Stimulated activated CD4-positive, alpha-beta T cell treated with anti-CD3 and anti-CD28 coated beads, Interleukin-15, amount 100 ng/mL, for 1 hour (primary cell): ENCODE measurements at places on chromosomes 6 and 20.

DNA sequence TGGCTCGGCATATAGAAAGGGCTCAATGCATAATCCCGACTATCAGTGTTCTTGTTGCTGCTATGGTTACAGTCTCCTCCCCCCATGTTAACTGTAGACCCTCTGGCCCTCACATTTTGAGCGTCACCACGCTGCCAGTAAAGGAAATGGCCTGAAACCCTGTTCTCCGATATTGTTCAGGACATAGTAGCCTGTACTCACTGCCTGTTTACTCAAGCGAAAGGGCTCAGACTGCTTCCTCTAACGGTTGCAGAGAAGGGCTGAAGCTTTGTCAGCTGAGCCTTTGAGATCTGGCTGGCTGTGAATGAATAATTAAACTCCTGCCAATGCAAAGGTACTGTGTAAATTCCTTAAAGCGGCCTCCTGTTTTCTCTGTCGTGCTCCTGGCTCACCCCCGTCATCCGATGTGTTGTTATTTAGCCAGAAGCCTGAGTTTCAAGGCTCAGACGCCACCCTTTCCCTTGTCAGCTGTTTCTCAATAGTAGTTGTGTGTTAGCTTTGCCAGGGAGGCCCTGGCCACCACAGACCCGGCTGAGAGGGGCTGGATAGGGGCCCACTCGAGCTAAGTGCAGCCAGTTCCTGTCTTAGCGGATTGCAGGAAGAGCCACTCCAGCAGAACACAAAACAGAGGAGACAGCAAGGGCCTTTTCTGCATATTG, 31.2 kb upstream of the RALGAPA2 start:
- DNase-seq = no peak

DNA sequence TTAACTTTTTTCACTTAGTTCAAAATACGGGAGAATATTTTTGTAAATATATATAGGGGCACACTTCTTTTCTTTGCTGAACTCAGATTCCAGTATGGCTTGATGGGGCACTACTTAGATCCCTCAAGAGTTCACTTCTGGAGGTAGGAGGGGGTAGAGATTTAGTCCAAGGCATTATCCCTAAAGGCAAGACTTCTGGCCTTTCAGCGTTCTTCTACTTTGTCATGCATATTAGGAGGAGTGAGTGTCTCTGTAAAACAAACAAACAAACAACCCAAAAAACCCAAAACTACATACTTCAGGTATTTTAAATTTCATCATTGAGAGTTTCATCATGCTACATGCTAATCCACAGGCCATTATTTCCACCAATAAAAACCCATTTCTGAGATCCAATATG, 32.0 kb downstream of the SMPDL3A start:
- no peak for DNase-seq

GRCh38 chr6:167119670-167120582, 3.0 kb upstream of the CCR6 start:
- DNase-seq = no peak

- DNase-seq = no peak
Observed at GRCh38 chr6:140609956-140610355, 1235.5 kb upstream of the CITED2 start.

DNA sequence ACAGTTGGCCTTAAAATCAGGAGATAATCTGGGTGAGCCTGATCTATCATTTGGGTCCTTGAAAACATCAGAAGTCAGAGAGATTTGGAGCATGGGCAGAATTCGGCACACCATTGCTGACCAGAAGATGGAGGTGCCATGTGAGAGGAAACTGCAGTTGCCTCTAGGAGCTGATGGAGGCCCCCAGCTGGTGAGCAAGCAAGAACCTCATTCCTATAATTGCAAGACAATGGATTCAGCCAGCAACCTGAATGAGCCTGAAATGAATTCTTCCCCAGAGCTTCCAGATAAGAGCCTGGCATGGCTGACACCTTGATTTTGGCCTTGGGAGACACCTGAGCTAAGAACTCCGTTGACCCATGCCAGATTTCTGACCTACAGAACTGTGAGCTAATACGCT, 76.3 kb upstream of the FYN start:
- no peak for DNase-seq

GRCh38 chr20:58017231-58017969, 211.1 kb downstream of the ANKRD60 start:
- DNase-seq = no peak

- no peak for DNase-seq
Observed at GRCh38 chr20:48406498-48406897, 421.3 kb downstream of the PREX1 start.

DNA sequence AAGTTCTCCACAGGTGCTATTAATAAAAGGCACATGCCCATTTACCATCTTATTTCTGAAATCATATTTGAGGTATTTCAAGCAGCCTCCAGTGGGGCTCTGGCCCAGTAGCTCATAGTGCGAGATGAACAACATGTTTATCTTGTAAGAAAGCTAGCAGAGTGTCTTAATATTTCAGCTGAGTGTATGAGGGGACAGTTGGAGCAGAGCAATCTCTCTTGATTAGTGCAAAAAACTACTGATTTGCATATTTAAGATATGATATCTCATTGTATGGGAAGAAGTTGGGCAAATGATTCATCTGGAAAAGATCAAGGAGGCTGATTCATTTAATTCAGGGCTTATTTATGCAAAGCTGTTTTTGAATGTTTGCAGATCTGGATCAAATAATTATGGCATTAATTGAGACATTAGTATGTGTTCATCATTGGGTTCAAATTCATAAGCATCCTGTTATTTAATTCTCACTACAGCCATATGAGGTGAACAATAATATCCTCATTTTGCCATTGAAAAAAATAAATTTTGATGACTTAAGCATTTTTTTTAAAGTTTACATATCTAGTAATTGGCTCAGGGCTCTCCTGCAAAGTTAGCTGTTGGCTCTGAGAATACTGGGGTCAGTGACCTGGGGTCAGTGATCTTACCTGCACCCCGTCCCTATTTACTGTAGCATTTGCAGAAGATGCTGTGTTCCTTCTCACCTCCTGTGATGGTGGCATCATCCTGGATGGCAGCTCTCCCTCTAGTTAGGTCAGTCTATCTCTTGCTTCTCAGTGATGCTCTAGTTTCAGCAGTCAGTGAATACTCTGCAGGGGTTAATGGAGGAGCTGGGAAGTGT, 24.1 kb upstream of the GCLC start:
- no peak for DNase-seq

GRCh38 chr20:11843289-11843688, 74.4 kb upstream of the BTBD3 start:
- no peak for DNase-seq

- no peak for DNase-seq
Observed at GRCh38 chr20:61765871-61766654, 299.6 kb downstream of the TAF4 start.

- DNase-seq = no peak
Observed at GRCh38 chr6:109075934-109076333, 18.7 kb downstream of the SESN1 start.

- DNase-seq = no peak
Observed at GRCh38 chr6:135658481-135658880, 160.9 kb upstream of the AHI1 start.

- no peak for DNase-seq
Observed at GRCh38 chr20:46833360-46833759, 61.3 kb upstream of the EYA2 start.

- DNase-seq = no peak
Observed at GRCh38 chr20:6091661-6092060, 31.2 kb downstream of the FERMT1 start.

DNA sequence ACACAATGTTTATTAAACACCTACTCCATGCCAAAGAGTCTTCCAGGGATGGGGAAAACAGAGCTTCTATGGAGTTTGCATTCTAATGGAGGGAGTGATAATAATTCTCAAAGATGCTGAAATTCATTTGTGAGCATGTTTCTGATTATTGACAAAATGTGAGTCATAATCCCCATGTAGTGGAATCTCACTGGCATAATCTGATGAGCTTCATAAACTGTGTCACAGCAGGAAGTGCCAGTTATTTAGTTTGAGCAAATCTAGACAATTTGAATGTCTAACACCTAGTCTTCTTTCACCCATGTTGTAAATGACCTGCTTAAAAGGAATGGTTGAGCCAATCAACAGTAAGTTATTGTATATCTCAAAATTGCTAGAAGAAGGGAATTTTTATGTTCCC, 95.1 kb downstream of the KCNQ5 start:
- DNase-seq = no peak

DNA sequence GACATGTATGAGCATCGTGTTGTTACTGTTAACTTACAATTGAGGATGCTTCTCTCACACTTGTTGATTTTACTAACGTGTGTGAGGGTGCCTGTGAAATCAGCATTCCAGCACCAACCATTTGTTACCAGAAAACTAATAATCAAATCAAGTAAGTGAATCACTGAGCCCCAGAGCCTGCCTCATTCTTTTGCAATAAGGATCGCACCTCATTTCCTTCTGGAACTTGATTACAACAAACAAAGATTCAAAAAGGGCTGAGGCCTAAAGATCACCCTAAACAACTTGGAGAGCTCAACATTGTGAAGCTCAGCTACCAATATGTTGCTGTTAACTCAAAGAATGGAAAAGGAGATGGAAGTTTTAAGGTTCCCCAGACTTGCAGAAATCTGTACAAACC, 274.7 kb downstream of the TFAP2A start:
- DNase-seq = no peak

DNA sequence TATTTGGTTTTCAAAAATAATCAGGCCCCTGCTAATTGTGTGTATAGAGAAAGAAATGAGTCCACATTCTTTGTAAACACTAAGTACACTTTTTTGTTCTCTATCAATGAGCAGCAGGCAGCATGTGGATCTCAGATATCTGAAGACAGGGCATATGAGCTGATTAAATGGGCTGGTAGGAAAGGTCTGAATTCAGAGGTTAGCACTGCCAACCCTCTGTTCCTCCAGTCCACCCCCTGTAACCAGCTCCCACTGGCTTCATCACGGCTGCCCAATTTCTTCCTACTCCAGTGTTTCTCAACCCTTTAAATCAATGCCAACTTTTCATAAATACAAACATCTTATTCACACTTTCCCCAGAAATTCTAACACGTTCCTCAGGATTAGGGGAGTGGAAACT, 128.5 kb downstream of the TPBG start:
- no peak for DNase-seq

DNA sequence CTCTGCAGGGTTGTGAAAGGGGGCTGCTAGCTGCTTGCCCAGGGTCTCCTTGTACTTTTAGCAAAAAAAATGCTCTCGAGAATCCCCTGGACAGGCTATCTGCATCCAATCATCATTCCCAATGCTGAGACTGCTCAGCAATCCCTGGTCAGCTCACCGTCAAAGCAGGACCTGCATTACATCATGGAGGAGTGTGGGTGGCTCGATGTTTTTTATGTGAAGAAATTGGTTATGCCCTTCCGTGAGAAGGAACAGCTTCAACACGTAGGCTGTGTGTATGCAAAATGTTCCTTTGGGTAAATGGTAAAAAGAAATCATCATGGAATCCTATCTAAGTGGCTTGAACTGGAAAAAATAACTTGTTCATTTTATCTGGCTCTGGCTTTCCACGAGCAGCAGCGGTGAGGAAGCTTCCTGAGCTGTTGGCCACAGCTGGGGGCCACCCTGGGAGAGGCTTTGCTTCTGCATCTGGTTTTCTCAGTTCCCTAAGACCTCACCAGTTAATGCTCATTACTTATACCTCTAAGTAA, 111.4 kb downstream of the FYN start:
- DNase-seq = no peak

DNA sequence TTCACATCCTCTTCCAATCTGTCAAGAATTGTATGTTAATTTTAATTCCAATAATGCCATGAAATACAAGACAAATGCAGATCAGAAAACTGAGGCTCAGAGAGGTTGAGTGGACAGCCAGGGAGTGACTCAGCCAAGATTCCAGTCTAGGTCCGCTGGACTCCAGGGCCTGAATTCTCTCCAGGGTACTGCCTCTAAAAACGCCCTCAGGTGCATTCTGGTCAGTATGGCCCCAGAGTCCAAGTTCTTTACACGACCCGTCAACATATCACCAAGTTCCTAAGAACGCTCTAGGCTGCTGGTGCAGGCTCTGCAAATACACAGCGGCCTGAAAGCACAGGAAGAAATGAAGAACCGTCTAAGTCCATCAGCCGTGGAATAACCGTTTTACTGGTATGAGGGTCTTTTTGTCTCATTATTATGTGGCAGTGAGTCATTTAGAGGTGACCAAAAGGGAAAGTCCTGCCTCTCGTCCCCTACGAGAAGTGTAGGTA, 709 bp upstream of the ASXL1 start:
- DNase-seq = no peak

DNA sequence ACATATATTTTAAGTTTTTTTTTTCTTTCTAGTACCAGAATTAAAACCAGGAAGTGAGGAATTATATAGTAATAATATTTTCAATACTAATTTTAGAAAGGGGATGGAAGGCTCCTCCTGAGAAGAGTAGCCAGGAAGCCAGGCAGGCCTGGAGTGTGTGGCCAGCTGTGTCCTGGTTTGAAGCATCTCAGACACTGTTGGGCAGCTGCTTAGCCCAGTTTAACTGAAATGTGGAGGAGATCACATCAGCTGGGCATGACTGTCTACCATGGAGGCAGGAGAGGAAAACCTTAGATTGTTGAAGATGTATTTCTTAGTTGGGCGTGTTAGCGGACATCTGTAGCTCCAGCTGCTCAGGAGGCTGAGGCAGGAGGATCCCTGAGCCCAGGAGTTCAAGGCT, 142.2 kb downstream of the ARID1B start:
- no peak for DNase-seq

DNA sequence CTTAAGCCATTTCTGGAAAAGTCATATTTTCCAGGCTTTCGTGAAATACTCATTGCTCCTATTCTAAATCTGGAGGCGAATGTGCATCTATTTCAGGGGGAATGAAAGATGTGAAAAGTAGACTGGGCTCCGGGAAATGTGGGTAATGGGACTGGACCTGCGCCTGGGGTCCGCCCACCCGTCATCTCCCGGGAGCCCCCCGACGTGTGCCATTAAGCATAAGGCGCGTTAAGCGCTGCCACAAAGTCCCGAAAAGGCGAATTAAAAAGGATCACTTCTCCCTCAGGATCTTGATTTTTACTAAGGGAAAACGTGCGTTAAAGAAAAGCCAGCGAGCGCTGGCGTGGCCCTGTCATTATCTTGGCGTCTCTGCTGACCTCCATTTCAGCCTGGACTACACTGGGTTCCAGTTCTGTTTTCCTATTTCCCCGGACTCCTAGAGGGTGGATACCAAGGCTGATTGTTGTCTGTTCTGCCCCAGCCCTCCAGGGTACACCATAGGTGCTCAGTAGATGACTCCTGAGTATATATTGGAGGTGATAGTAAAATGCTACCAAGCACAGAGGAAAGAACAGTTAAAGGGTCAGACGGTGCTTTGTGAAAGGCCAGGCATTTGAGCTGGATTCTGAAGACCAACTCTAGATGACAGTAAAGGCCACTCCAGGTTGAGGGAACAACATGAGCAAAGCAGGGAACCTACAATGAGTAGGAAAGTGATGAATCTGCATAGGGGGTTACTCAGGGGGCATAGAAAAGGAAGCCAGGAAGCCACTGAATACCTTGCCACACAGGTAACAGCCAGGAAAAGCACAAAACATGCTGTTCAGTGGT, 89.2 kb upstream of the ARID1B start:
- no peak for DNase-seq

GRCh38 chr20:4067600-4068261, 52.4 kb upstream of the RNF24 start:
- DNase-seq = no peak

GRCh38 chr20:1943275-1944002, 48.2 kb downstream of the SIRPA start:
- no peak for DNase-seq
